Mesenteric fat pad (tissue), 1 donor: ENCODE measurements at places on chromosomes 5 and 9.

DNA sequence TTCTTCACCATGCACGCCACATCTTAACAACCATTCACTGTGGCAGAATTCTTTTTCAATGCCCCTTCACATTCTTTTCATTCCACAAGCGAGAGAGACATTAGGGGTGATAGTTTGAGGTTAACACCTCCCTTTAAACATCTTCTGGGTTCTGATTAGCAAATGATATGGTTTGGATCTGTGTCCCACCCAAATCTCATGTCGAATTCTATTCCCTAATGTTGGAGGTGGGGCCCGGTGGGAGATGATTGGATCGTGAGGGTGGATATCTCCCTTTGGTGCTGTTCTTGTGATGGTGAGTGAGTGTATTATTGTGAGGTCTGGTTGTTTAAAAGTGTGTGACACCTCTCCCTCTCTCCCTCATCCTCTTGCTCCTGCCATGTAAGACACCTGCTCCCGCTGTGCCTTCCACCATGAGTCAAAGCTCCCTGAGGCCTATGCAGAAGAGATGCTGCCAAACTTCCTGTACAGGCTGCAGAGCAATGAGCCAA, 46.1 kb upstream of the RAI14 start:
- DNase-seq, result no peak

DNA sequence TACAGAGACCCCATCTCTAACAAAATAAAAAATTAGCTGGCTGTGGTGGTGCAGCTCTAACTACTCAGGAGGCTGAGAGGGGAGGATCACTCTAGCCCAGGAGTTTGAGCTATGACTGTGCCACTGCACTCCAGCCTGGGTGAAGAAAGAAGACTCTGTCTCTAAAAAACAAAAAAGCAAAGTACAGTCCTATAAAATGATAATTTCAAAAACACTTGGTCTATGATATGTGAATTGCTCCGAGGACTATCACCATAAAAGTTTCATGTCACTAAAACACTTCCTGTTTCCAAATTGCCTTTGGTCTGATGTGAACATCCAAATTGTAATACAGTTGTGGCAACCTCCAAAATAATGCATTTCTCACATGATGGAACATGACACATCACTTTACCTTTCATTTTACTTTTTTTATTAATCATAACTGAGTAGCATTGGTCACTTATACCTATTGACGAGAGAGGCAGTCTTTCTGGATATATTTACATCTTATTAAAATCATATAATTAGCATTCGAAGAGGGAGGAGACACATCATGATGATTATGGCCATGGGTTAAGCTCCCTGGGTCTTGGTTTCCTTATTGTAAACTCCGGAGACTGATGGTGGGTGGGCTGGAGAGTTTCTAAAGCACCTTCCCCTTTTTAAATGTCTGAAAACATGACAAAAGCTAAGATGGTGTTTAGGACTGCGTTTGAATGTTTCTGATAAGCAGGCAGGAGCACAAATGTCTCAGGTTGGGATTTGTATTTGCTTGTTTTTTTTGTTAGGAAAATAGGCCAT, 25.8 kb upstream of the CD180 start:
- no peak for DNase-seq

GRCh38 chr9:121182101-121182836, 19.4 kb downstream of the RAB14 start:
- no peak for DNase-seq

GRCh38 chr9:35909687-35910612, 660 bp downstream of the SPAAR start:
- no peak for DNase-seq

GRCh38 chr5:15715967-15716366, 216.0 kb downstream of the FBXL7 start:
- no peak for DNase-seq

GRCh38 chr5:158409507-158409906, 550.6 kb upstream of the CLINT1 start:
- no peak for DNase-seq

GRCh38 chr5:72600391-72600981, 93.3 kb upstream of the ZNF366 start:
- no peak for DNase-seq

GRCh38 chr5:160023007-160023907, 14.3 kb downstream of the TTC1 start:
- no peak for DNase-seq

DNA sequence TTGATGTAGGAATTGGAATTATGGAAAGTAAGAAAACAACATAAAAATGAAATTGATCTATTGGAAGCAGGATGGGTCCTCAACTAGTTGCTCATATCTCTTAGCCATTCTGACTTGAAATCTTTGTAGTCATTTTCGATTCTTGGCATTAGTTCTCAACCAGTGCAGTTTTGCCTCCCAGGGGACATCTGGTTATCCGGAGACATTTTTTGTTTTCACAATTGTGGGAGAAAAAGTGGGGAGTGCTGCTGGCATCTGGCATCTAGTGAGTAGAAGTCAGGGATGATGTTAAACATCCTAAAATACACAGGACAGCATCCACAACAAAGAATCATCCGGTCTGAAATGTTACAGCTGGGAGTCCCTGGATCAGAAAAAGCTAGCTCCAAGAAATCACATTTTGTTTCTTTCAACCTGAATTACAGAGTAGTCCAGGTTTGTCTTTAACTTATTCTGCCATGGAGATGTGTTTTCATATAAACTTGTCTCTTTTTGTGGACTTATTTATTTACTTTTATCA, 74.9 kb downstream of the FBXL7 start:
- DNase-seq, result no peak

GRCh38 chr5:99054972-99055371, 126.2 kb upstream of the CHD1 start:
- DNase-seq, result no peak

GRCh38 chr9:121975801-121976277, 117.3 kb downstream of the TTLL11 start:
- no peak for DNase-seq

DNA sequence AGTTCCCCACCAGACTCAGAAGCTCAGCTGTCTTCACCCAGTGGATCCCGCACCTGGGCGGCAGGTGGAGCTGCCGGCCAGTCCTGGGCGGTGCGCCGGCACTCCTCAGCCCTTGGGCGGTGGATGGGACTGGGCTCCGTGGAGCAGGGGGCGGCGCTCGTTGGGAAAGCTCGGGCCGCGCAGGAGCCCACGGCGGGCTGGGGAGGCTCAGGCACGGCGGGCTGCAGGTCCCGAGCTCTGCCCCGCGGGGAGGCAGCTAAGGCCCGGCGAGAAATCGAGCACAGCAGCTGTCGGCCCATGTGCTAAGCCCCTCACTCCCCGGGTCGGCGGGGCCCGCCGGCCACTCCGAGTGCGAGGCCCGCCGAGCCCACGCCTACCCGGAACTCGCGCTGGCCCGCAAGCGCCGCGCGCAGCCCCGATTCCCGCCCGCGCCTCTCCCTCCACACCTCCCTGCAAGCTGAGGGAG, 560.0 kb downstream of the BRINP1 start:
- DNase-seq, result no peak

DNA sequence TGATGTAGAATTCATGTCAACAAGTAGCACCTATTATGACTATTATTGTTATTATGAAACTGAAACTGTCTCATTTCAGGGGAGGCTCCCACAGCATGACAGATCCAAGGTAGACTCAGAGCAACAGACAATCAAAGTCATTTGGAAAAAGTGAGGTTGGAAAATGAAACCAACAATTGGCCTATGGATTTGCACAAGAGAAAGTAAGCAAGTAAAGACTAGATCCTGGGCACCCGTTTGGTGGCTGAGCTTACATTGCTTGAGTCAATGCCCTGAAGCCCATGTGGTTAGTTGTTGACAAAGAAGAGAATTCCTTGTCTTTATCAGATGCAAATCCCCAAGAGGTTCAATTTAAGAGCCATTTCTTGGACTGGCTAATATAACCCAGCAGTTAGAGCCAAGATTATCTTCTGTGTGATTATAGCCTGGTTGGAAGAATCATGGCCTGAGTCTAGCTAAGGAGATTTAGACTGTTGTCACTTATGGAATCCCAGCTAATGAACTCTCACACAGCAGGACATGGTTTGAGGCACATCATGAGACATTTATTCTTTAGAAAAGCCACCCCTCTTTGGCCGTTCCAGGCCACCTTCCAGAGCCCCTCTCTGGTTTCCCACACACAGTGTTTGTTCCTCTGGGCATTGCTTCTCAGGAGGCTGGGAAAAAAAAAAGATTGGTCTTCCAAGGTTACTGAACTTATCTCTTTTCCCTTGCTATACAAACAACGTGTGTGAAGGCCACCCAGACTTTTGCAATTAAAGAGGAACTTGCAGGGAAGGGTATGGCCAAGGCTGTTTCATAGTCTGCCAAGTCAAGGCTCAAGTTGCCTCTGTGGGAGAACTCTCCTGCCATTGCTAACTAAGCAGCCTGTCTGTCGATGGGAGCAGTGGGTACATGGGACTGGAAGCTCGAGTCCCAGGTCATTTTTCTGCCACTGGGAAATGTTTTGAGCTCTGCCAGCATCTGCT, 399.5 kb downstream of the ENC1 start:
- no peak for DNase-seq

GRCh38 chr5:65796269-65796668, 74.3 kb downstream of the NLN start:
- no peak for DNase-seq

GRCh38 chr5:115858396-115858795, 16.7 kb downstream of the AP3S1 start:
- DNase-seq, result no peak

DNA sequence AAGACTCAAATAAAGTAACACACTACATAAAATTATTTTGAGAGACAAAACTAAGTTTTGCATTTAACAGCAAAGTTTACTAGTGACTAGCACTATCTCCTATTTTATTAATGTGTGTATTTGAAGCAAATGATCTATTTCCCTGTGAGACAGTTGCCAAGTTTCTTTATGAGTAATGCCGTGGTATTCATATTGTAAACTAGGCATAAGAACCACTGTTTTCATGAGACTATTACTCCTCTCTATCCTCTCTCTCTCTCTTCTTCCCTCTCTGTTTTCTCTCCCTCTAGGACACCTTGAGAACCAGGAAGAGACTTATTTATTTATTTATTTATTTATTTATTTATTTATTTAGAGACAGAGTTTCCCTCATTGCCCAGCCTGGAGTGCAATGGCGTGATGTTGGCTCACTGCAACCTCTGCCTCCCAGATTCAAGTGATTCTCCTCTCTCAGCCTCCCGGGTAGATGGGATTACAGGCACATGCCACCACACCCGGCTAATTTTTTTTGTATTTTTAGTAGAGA, 61.1 kb downstream of the MLANA start:
- DNase-seq, result no peak

GRCh38 chr5:180647941-180648500, 1.4 kb downstream of the FLT4 start:
- DNase-seq, result peak; percentile 80

DNA sequence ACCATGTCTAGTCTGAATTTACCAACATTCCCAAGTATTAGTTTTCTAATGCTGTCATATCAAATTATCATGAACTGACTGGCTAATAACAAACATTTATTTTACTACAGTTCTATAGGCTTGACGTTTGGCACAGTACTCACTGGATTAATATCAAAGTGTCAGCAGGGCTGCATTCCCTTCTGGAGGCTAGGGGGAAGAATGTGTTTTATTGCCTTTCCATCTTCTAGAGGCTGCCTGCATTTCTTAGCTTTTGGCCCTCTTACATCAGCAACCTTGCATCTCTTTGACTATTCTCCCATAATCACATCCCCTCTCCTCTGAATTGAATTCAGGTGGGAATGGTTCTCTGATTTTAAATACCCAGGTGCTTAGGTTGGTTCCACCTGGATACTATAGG, 84.7 kb downstream of the EDIL3 start:
- DNase-seq, result no peak

GRCh38 chr5:65480306-65480865, 1.3 kb downstream of the ADAMTS6 start:
- DNase-seq, result no peak

- no peak for DNase-seq
These were observed 95.1 kb downstream of the DAPK1 start for GRCh38 chr9:87592554-87593358.

DNA sequence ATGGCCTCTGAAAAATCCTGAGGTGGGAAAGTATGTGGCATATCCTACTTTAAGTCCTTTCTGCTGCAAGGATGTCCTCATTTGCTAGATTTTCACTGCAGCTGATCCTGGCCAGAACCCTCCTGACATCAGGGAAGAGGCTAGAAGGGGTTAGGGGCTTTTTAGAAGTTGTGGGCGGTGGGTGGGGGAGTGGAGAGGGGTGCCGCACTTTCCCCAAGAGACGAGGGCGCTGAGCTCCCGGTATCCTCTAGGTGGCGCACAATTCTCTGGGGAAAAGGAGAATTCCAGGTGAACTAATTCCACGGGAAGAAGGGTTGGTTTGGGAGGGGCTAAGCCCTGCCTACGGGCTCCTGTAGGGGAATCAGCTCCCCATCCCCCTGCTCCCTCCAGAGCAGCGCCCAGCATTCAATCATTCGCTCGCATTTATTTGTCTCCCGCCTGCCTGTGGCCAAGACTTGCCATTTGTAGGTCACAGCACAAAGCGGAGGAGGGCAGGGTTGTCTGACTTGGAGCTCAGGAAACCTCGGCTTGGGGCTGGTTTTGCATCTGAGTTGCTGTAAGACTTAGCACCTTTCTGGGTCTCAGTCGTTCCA, 42.9 kb upstream of the HAND1 start:
- no peak for DNase-seq

DNA sequence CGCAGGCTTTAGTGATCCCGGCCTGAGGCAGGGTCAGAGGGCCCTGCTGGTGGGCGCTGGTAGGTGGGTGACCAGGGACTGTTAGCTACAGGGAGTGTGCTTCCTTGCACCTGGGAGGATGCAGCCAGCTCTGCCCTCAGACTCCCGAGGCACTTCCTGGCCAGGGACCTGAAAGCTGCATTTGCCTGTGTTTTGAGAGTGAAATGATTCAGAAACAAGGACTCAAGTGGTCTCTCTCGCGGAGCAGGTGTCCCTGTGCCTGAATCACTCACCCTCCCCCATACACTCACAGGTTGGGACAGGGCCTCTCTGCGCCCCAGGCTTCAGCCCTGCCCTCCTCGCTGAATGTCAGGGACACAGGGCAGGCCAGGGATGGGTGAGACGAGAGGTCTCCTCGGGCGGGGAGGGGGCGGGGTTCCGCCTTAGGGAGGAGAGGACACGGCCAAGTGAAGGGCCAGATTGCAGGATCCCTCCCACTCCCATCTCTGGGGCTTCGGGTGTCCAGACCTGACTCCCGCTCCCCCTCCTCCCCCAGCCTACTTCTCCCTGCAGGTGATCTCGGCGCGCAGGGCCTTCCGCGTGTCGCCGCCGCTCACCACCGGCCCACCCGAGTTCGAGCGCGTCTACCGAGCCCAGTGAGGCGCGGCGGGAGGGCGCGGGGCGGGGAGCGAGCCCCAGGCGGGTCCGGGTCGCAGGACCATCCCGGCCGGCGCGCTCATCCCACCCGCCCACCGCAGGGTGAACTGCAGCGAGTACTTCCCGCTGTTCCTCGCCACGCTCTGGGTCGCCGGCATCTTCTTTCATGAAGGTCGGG, 1.5 kb downstream of the LTC4S start:
- no peak for DNase-seq

DNA sequence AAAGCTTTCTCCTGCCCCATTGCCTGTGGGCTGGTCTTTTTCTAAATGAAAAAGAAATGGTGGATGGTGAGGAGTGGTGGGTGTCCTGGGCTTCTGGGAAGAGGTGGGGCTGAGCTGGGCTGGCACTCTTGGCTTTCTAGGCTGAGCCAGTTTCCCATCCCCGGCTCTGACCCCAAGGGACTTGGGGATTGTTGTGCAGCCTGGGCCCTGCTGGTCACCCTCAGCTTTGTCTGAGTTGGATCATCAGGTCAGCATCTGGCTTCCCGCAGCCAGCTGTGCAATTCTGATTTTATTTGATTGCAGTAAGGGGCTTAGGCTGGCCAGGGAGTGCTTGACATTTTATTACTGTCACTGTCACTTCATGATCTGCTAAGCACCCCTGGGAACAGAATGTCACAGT, 25.3 kb downstream of the GLRA1 start:
- no peak for DNase-seq

- DNase-seq, result no peak
These were observed 31.1 kb downstream of the TRIO start for GRCh38 chr5:14174230-14174636.
